Left forelimb (tissue), 1 donor: ENCODE measurements at places on chromosomes 5 and 9.

- DNase-seq = no peak
Observed at GRCh38 chr9:118595719-118596305, 773.4 kb downstream of the BRINP1 start.

- no peak for DNase-seq
Observed at GRCh38 chr5:128532776-128533175, 5.3 kb downstream of the FBN2 start.

- no peak for DNase-seq
Observed at GRCh38 chr5:89067362-89067761, 184.4 kb upstream of the MEF2C start.

- no peak for DNase-seq
Observed at GRCh38 chr5:99083197-99083596, 154.4 kb upstream of the CHD1 start.
